ENCODE measurements at places on chromosomes 16 and 17. TPM values are rescaled to one million over a fixed set of nuclear protein-coding genes. Genes with fewer than 3 reads are reported as not detected.

OTOP3 gene
- total RNA-seq: not detected

YPEL3 gene
- 1.1 TPM for total RNA-seq

KRTAP16-1 gene
- not detected for total RNA-seq

KRT31 gene
- not detected for total RNA-seq

FZD2 gene
- 21.3 TPM for total RNA-seq

C16orf92 gene
- total RNA-seq: not detected

NHERF2 gene
- 20.8 TPM for total RNA-seq

SAMD14 gene
- 1.4 TPM for total RNA-seq

RFWD3 gene
- 27.6 TPM for total RNA-seq

FOXF1 gene
- total RNA-seq: 2.7 TPM

RAP1GAP2 gene
- total RNA-seq: 5.7 TPM

DNA sequence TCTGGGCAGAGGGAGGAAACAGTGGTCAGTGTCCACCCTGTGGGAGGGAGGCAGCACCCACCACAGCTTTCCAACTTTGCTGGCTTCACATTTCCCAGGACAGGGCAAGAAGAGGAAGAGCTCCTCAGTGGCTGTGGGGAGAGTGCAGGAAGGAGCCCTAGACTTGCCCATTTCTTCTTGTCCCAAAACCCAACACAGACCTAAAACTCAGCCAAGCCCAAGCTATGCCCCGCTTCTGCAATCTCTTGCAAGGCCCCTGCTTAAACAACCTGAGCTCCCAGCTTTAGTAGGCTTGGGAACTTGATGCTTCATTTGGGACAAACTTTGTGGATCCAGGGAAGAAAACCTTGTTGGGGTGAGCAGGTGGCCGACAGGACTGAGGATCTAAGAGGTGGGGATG, 173.8 kb downstream of the LGALS9B start:
- no peak for DNase-seq

- no peak for DNase-seq
Measured at GRCh38 chr16:57577214-57577613, 34.8 kb downstream of the ADGRG5 start.

DNA sequence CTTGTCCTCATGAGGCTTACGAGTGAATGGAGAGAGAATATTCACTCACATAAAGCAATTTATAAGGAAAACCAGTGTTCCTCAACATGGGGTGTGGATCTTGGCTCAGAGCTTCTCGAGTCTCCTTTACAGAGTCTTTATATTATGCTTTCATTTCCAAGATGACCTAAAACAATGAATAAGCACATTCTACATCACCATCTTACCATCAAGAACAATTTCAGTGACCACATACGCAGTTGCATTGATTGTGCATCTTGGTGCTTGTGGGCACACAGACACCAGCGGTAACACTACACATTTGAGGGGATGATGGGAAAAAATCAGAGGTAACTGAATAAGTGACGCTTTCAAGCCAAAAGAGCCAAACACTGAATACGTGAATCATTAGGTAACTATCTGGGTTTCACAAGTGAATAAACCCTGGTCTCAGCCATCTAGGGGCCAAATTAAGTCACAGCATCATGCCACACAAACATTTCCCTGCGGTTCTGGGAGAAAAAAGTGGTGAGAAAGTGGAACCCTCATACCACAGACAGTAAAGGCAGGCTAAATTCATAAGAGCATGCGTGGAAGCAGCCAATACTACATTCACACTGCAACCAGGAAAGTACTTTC, 9.4 kb downstream of the CWC25 start:
- peak; percentile 59 for DNase-seq

DNA sequence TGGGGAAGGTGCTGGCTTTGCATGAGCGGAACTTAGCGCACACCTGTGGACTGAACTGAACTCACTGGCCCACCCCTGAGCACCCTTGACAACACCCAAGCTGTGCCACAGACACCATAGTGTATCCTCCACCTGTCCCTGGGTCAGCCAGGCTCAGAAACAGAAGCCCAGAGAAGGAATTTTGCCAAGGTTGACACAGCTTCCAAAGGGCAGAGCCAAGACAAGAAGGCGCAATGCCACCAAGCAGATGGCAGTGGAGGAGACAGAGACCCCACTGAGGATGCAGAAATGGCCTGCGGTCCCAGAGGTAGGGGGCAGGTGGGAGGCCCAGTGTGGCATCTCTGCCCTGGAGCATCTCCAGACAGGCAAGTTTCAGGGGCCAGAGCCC, 169.0 kb downstream of the ENGASE start:
- DNase-seq: no peak

- peak; percentile 89 for DNase-seq
Measured at GRCh38 chr16:85757341-85757822, 6.5 kb upstream of the C16orf74 start.

- DNase-seq: no peak
Measured at GRCh38 chr16:89388536-89388935, 101.8 kb downstream of the ANKRD11 start.

GRCh38 chr16:11359370-11359769, 14.1 kb downstream of the RMI2 start:
- DNase-seq: peak; percentile 90

- peak; percentile 77 for DNase-seq
Measured at GRCh38 chr16:29757950-29758466, 12.2 kb upstream of the C16orf54 start.

GRCh38 chr17:77755410-77755963, 203.0 kb upstream of the TNRC6C start:
- DNase-seq: no peak

DNA sequence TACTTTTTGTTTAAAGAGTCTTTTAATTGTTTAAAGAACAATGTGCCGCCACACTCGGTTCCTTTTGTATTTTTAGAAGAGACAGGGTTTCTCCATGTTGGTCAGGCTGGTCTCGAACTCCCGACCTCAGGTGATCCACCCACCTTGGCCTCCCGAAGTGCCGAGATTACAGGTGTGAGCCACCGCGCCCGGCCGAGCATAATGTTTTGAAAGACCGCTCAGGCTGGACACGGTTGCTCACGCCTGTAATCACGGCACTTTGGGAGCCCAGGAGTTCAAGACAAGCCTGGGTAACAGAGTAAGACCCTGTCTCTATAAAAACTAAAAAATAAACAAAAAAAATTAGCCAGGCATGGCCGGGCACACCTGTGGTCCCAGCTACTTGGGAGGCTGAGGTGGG, 59.8 kb downstream of the RNF213 start:
- DNase-seq: no peak

GRCh38 chr17:21573961-21574610, 118.2 kb upstream of the KCNJ18 start:
- DNase-seq: peak; percentile 68

GRCh38 chr17:55190748-55191147, 74.0 kb upstream of the HLF start:
- no peak for DNase-seq

DNA sequence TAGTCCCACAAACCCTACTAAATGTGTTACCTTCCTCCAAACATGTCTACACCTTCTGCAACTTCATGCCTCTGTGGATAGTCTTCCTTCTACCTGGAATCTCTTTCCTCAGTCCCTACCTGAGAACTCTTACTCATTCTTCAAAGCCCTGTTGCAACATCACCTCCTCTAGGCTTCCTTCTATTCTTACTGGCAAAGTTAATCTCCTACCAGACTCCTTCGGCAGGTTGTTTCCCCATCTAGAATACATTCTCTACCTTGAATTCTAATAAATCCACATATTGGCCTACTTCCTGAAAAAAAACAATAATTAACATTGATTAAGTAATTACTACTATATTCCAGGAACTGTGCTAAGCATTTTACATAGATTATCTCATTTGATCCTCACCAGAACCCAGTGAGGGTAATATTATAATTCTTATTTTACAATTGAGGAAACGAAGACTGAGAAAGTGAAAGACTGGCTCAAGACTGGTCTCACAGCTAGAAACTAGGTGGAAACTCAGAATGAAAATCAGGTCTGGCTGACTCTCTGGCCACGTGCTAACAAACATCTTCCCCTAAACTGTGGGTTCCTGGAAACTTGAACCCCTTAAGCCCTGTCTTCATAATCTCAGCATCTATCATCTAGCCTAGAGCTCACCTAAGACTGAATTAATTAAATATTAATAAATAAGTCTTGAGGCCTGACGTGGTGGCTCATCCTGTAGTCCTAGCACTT, 4.6 kb upstream of the STAT3 start:
- no peak for DNase-seq

DNA sequence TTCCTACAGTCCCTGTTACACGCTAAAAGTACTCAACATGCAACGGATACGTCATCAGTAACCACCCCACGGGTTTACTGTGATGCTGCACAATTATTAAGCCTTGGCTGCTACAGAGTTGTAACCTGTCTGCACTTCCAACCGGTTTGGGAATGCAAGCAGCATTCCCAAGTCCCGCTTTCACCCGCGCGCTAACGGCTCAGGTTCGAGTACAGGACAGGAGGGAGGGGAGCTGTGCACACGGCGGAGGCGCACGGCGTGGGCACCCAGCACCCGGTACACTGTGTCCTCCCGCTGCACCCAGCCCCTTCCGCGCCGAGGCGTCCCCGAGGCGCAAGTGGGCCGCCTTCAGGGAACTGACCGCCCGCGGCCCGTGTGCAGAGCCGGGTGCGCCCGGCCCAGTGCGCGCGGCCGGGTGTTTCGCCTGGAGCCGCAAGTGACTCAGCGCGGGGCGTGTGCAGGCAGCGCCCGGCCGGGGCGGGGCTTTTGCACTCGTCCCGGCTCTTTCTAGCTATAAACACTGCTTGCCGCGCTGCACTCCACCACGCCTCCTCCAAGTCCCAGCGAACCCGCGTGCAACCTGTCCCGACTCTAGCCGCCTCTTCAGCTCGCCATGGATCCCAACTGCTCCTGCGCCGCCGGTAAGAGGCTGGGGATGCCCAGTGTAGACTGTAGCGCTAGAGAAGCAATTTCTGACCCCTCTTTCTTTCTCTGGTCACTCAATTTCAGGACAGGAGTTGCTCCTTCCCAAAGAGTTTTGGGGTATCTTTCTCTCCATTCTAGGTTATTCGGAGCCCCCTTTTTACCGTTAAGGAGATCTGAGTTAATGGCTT, at the start of gene MT2A:
Gene MT2A (plus strand): TSS at position 542 of the 833 bp plus-strand sequence. CDS start 72 bp downstream, at position 614.
- peak; percentile 97 for DNase-seq

DNA sequence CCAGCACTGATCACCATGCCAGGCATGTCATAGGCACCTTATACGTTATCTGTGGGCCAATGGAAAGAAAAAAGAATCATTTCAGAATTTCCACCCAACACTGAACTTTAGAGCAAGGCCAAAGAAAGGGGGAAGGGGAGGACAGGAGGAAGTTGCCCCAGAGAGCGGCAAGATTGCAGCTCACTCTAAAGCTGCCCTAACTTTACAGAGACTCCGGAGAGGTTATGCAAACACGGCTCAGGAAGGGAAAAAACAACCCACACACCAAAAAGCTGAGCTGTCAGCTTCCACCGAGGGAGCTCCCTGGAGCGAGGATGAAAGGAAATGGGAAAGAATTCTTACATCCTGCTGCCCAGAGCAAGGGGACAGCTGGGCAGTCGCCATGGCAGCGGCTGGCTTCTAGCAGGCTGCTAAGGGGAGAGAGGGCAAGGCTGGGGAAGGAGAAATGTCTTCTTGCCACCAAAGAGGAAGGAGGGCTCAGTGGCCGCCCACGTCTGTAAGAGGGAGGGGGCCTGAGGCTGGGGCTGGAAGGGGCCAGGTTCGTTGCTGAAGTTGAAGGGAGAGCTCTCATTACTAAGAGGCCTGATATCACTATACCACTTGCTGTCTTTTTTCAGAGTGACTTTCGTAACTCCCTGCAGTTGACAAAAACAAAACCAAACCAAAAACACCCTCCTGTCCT, 18.2 kb downstream of the COTL1 start:
- DNase-seq: peak; percentile 85

DNA sequence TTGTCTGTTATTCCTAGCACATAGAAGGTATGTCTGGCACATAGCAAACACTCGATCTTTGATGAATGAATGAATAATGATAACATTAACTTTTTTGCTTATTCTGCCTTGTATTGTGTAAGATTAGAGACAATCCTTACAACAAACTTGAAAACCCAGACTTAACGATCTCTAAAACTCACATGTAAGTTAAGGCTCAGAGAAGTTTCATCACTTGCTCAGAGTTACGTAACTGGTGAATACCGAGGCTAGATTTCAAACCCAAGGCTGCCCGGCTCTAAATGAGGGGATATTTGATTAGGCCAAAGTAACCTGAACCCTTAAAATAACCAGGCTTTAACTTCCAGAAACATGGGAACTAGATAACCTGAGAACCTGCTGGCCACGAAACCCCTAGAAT, 22.3 kb downstream of the CAPNS2 start:
- no peak for DNase-seq

Measured in IMR-90 (cell line).